Smooth muscle cell of the coronary artery (primary cell): ENCODE measurements at places on chromosomes 7 and 10. TPM values are rescaled to one million over a fixed set of nuclear protein-coding genes. Genes with fewer than 3 reads are reported as not detected.

Gene INHBA
- total RNA-seq = 14.9 and 129 TPM in 2 replicates

Gene BBS9
- total RNA-seq = 14.4 and 18.0 TPM in 2 replicates

Gene SORBS1
- 0.23 and 0.38 TPM in 2 replicates for total RNA-seq

Gene TRIM50
- total RNA-seq = not detected in 2 replicates

Gene CTBP2
- 73.5 and 75.4 TPM in 2 replicates for total RNA-seq

Gene GBX1
- not detected in 2 replicates for total RNA-seq

Gene C1GALT1
- total RNA-seq = 11.1 and 12.6 TPM in 2 replicates

Gene KCND2
- total RNA-seq = 0.90 and 21.8 TPM in 2 replicates

Gene WEE2
- not detected in 2 replicates for total RNA-seq

Gene MSS51
- 0.60 and 1.8 TPM in 2 replicates for total RNA-seq

Gene GPR158
- total RNA-seq = 0.23 and 0.68 TPM in 2 replicates

Gene GIMAP5
- 0.08 and 0.12 TPM in 2 replicates for total RNA-seq

Gene PMPCB
- 42.7 and 51.4 TPM in 2 replicates for total RNA-seq

Gene CFAP69
- total RNA-seq = 3.7 and 19.4 TPM in 2 replicates

Gene ASAH2B
- total RNA-seq = 1.2 and 4.0 TPM in 2 replicates

Gene PLEKHS1
- total RNA-seq = not detected in 2 replicates

Gene ITIH5
- 0.08 and 3.6 TPM in 2 replicates for total RNA-seq

Gene PHKG1
- 0.98 and 7.5 TPM in 2 replicates for total RNA-seq

Gene COL13A1
- 4.0 and 34.8 TPM in 2 replicates for total RNA-seq

Gene CD36
- 0.45 and 132 TPM in 2 replicates for total RNA-seq

Gene NRF1
- 10.0 and 19.4 TPM in 2 replicates for total RNA-seq

Gene ADGRA1
- not detected in 2 replicates for total RNA-seq

Gene LIPN
- not detected in 2 replicates for total RNA-seq

Gene H2AZ2
- total RNA-seq = 194 and 275 TPM in 2 replicates

Gene LRRD1
- under 0.01 TPM in 1 of 2 replicates, not detected in the other for total RNA-seq

Gene NME8
- total RNA-seq = not detected in 2 replicates

Gene ADAP1
- total RNA-seq = 2.3 and 4.0 TPM in 2 replicates

Gene INMT
- total RNA-seq = 87.2 and 104 TPM in 2 replicates

Gene RPEL1
- 0.08 and 0.12 TPM in 2 replicates for total RNA-seq

Gene DNAH11
- 0.30 and 0.59 TPM in 2 replicates for total RNA-seq

Gene GPR26
- not detected in 2 replicates for total RNA-seq

Gene CYP26C1
- 0.23 TPM in 1 of 2 replicates, not detected in the other for total RNA-seq

Gene ASB10
- not detected in 2 replicates for total RNA-seq

Gene SLC26A3
- total RNA-seq = not detected in 2 replicates

Gene PPP3CB
- total RNA-seq = 18.4 and 21.1 TPM in 2 replicates

Gene OR2A5
- not detected in 2 replicates for total RNA-seq

Gene LLCFC1
- not detected in 2 replicates for total RNA-seq

Gene RNF133
- total RNA-seq = 0.23 TPM in 1 of 2 replicates, not detected in the other

Gene PVRIG
- not detected in 2 replicates for total RNA-seq

Gene ARMC3
- not detected in 2 replicates for total RNA-seq
